ENCODE measurements at places on chromosomes 16 and 17.

GRCh38 chr17:65005858-65006257, 50.7 kb downstream of the GNA13 start:
- no peak for DNase-seq

DNA sequence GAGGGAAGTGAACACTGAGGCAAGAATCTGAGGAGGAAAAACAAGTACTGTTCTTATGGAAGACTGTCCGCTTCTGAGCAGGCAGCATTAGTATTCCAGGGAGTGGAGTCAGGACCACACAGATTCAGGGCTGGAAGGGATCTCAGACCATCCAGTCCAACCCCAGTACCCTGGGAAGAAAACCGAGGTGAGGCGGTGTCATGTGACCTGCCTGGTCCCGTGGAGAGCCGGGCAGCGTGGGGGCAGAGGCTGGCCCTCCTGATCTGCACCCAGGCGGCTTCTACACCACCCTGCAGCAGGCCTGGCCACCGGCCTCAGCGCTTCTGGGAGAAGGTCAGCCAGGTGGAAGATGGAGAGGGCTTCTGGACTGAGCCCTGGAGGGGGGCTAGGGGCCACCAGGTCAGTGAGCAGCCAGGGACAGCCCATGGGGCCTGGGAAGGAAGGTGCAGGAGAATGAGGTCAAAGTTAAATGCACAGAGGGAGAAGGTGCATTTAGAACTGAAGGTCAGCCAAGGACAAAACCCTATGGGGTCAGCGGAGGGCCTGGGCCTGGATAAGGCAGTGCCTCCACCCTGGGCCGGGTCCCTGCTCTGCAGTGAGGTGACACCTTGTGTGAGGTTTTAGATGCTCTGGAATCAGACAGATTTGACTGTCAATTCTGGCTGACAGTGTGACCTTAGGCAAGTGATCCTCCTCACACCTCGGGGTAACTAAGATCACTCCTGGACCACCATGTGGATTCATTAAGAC, 45.9 kb downstream of the VAC14 start:
- DNase-seq, result no peak

- DNase-seq, result no peak
Observed at GRCh38 chr17:12438813-12439586, 226.7 kb upstream of the MYOCD start.

GRCh38 chr16:85856079-85856478, 42.9 kb upstream of the IRF8 start:
- DNase-seq, result no peak

DNA sequence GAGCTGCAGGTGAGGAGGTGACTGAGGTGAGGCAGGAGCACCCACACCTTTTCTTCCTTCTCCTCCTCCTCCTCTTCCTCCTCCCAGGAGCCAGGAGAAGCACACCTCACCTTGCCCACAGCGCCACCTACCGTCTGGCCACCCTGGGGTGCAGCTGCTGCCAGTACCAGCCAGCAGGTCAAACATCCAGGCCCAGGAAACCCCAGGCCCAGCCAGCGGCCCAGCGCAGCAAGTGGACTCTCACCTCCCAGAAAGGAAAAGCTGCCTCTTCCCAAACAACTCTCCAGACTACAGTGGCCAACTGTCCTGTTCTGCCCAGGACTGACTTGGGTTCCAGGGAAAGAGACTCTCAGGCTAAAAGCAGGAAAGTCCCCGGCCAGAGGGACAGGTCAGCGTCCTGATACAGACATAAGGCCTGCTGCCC, 22.7 kb downstream of the PEMT start:
- DNase-seq, result no peak

Measured in activated naive CD4-positive, alpha-beta T cell (primary cell).